Testis (tissue), 5 donors: ENCODE measurements at places on chromosomes 6 and 20. TPM values are rescaled to one million over a fixed set of nuclear protein-coding genes. Genes with fewer than 3 reads are reported as not detected.

DNA sequence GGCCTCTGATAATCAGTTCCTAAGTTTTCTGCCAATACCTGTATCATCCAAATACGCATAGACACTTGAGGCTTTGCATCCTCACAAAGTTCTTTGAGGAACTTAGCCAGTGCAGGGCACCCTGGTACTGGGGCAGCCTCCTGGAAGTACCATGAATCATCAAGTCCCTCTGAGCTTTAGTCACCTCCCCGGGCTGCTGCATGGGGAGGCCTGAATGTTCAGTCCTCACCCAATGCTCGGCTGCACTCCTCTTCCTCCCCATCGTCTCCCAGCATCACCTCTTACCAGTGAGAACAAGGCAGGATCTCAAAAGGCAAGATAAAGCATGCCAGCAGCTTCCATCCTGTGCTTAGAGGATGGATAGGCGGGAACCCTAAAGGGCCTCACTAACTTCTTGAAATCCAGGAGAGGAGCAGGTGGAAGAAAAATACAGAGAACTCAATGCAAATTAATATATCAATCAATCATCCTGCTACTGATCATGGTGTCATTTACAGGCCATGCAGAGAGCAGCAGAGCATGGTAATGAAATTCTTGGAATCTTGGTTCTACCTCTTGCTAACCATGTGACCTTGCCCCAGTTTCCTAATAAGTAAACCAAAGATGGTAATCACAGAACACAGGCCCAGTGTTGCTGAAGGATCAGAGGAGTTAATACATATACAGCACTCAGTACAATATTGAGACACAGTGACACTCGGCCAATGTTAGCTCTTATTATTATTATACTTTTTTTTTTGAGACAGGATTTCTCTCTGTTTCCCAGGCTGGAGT, 4.7 kb upstream of the CCN6 start:
- no peak overlapping the region for H3K27ac ChIP-seq
- H3K36me3 ChIP-seq = no peaks in the 10 kb centered on the region
- H3K27me3 ChIP-seq = no peaks in the 10 kb centered on the region
- no peak for DNase-seq
- H3K4me3 ChIP-seq = no peak overlapping the region

DNA sequence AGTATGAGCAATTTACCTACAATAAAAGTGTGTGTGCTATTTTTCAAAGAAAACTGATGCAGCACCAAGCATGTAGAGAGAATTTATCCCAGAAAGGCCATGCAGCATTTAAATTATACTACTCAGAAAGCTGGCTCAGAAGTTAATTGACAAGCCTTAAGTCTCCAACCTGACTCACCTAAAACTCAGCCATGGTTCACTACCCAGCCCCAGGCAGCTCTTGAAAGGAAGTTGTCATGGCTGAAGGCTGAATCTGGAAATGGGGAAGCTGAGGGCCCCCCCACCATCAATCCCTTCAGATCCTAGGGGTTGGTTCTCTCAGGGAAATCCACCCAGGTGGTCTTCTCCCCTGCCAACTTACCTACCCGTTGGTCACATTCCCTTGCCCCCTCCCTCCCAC, 19.7 kb downstream of the PPIL6 start:
- H3K27ac ChIP-seq = no peak overlapping the region
- no peaks in the 10 kb centered on the region for H3K36me3 ChIP-seq
- no peaks in the 10 kb centered on the region for H3K27me3 ChIP-seq
- no peak overlapping the region for H3K4me3 ChIP-seq
- H3K4me1 ChIP-seq = no peaks in the 10 kb centered on the region

DNA sequence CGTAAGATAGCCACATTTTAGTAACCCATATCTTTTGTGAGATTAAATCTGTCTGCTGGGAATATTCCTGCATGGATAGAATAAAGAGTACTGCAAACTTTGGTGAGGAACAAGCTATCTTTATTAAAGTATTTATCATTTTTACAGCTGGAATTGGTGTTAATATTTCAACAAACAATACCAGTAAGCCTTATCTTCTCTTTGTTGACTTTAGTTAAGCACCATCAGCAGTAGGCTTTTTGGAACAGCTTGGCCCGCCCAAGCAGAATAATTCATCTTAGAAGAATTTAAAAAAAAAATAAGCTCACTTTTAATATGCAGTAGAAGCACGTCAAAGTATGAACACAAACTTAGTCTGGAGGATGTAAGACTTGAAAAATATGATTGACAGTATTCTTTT, 917.8 kb upstream of the ADGRB3 start:
- no peak for DNase-seq
- no peaks in the 10 kb centered on the region for H3K4me1 ChIP-seq
- no peak overlapping the region for H3K4me3 ChIP-seq

- H3K27ac ChIP-seq = no peak overlapping the region
- H3K4me3 ChIP-seq = no peak overlapping the region
- H3K4me1 ChIP-seq = peaks cover 18% of the 10 kb centered on the region
Observed at GRCh38 chr20:63350196-63350595, 11.0 kb downstream of the CHRNA4 start.

GRCh38 chr6:105191351-105191750, 11.5 kb upstream of the POPDC3 start:
- H3K27me3 ChIP-seq = no peaks in the 10 kb centered on the region
- no peak for DNase-seq
- H3K4me1 ChIP-seq = no peaks in the 10 kb centered on the region
- no peak overlapping the region for H3K4me3 ChIP-seq
- H3K27ac ChIP-seq = no peak overlapping the region
- no peaks in the 10 kb centered on the region for H3K36me3 ChIP-seq

DNA sequence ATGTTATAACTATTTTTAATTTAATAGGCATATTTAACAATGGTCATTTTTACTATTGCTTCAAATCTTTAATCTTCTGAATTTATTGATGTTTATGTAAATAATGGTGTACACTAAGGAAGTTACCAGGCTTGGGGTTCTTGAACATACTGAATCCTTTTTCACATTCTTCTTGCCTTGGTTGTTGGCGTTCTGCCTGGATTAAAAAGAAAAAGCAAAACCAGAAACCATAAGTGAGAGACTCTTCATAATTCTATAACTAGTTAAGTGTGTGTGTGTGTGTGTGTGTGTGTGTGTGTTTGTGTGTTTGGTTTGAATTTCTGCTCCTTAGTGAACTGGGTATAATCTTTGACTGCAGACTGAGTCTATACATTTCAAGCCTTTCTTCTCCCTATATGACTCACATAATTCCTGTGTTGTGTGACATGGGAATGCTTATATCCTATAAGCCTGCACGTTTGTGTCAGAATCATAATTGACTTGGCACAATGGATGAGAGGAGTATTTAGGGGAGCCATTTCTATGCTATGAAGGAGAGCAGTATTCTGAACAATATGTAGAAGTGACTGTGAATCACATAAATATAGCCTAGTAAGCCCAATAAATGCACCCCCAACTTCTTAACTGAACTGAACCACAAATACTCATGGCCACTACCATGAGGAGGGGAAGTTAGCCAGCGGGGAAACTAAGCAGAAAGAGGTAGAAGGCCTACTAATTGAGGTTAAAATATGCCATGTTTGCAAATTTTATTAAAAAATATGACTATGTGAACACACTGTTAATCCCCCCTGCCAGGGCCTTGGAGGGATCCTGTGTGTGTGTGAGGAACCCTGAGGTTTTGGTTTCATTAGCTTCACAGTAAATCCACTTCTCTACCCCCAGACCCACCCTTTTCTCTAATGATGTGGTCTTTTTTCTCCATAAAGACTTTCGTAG, 425.5 kb downstream of the BCKDHB start:
- H3K27ac ChIP-seq = no peak overlapping the region
- no peaks in the 10 kb centered on the region for H3K27me3 ChIP-seq
- H3K4me3 ChIP-seq = no peak overlapping the region
- H3K4me1 ChIP-seq = no peaks in the 10 kb centered on the region

DNA sequence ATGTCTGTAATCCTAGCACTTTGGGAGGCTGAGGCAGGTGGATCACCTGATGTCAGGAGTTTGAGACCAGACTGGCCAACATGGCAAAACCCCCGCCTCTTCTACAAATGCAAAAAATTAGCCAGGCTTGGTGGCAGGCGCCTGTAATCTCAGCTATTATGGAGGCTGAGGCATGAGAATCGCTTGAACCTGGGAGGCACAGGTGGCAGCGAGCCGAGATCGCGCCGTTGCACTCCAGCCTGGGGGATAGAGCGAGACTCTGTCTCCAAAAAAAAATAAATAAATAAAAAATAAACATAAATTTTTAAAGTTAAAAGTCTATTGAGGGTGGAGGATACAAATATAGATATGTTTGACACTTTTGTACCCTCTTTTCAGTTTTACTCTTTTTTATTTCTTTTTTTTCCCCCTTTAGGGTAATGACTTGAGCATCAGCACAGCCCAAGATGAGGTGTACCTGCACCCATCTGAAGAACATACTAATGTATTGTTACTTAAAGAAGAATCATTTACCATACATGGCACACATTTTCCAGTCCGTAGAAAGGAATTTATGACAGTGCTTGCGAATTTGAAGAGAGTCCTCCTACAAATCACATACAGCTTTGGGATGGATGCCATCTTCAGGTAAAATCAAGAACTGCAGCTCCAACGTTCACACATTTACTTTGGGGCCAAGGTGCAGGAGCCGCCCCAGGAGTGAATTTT, 368.9 kb downstream of the LAMA2 start:
- H3K4me1 ChIP-seq = no peaks in the 10 kb centered on the region
- no peak overlapping the region for H3K27ac ChIP-seq
- no peaks in the 10 kb centered on the region for H3K36me3 ChIP-seq
- no peak overlapping the region for H3K4me3 ChIP-seq

The PRSS35 gene
- 3.4 TPM for total RNA-seq

The COL9A1 gene
- 1.8 TPM for total RNA-seq
